ENCODE measurements at places on chromosomes 7 and 10.
A peak's percentile ranks its signal among the peaks of the same experiment; 100 is the strongest.

GRCh38 chr7:47795631-47796030 lies 152.6 kb downstream of the PKD1L1 start:
- no peak for DNase-seq

- DNase-seq: no peak
These were observed 35.5 kb upstream of the NCAPG2 start for GRCh38 chr7:158740013-158740656.

DNA sequence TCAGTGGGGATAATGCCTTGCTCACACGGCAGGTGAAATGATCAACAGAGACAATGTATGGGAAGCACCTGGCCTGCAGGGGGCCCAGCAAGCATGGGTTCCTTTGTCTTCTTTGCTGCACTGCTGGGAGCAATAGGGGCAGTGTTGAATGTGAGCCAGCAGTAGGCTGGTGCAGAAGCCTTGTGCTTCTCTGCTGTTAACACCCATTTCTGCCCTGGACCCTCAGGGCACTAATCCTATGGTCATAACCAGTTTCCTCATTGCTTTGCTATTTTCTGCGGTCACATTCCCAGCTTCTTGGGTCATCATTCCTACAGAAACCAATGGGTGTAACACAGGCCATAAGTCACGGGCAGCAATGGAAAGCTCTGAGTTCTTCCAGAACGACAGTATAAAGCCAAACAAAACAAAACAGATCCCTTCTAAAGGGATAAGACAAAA lies 10.9 kb upstream of the LGI1 start:
- DNase-seq: peak; percentile 74

- peak; percentile 8 for DNase-seq
These were observed 70.8 kb downstream of the SGMS1 start for GRCh38 chr10:50552771-50553535.

DNA sequence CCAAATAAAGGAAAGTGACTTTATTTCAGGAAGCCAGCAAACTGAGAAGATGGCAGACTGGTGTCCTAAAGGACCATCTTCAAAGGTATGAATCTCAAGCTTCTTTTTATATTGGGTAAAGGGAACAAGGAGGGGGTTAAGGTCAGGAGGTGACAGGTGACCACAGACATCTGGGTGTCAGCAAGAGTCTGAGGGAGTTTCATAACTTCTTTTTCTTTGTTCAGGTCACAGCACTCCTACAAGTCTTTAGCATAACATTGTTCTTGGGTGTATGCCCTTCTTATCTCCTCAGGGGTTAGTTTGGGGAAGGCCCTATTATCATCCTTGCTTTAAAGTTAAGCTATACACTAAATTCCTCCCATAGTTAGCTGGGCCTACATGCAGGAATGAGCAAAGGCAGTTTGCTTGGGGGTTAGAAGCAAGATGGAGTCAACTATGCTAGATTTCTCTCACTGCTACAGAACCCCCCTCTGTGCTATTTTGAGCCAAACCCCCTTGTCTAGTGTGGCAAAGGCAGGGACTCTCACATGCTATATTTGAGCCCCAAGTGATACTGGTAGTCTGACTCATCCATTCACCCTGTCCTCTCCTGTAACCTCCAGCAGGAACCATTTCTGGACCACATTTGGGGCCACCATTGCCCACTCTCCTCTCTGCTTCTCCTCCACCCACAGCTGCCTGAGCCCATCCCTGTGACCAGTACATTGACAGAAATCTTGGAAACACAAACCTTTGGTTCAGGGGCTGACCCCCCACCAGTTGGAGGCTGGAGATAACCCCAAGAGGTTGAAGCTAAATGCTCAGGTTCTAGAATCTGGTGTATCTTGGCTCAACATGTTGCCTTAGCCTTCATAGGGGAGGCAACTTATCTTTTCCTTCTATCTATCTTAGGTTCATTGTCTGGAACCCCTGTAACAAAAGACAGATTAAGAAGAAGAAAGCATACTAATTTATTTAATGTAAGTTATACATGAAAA lies 55.5 kb upstream of the LRGUK start:
- no peak for DNase-seq

DNA sequence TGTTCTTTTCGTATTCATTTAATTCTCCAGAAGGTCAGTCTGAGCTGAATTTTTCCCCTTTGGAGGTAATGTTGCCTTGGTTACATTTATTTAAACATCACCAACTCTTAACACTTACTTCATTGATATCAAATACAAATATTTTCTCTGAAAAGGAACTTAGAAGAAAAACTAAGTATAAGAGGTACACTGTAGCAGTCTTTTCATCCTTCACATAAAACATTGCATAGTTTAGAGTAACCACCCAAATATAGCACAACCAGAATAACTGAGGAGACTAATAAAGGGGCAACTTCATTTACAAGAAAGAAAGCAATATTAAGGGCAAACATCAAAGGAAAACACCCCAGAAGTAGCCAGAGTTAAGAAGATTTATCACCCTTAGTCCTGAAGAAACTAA lies 1115.0 kb upstream of the POT1 start:
- DNase-seq: no peak

DNA sequence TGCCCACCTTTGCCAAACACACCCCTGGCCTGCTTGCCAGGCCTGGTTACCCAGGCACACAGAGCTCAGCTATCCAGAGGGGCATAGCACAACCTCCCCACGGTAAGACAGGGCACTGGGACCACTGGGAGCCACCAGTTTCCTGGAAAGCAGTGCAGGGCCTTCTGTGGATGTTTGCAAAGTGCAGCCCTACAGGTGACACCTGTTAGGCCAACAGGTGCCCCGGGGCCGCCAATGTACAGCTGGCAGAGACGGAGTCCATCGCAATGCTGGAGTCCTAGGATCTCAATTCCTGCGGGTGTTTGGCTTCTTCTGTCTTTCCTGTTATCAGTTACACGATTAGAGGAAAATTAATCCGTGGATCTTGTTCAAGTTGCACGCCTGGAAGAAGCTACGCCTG lies 94.9 kb downstream of the NPTX2 start:
- no peak for DNase-seq

DNA sequence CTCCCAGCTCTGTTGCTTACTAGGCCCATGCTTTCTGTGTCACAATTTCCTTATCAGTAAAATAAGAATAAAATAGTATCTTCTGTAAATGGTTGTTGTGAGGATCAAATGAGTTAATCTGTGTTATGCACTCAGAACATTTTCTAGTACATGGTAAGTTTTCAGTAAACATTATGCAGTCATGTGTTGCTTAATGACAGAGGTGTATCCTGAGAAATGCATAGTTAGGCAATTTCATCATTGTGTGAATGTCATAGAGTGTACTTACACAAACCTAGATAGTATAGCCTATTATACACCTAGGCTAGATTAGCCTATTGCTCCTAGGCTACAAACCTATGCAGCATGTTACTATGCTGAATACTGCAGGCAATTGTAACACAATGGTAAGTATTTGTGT lies 4.4 kb downstream of the PTTG1IP2 start:
- DNase-seq: no peak

DNA sequence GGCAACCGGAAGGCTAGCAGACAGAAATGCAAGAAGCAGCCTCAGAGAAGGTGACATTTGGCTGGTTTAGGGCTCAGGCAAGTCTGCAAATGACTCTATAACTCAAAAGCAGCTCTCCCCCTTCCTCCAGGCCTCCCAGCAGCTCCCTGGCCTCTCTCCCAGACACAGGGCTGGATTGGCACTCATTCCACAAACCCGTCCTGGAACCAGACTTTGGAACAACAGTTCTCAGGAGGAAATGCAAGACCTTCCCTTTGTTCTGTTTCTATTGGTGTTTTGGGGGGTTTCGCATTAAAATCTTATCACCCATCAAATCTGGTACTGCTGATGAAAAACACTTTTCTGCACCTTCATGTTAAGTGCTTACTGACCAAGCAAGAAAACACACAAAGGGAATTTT lies 40.3 kb upstream of the EFCAB10 start:
- DNase-seq: no peak

DNA sequence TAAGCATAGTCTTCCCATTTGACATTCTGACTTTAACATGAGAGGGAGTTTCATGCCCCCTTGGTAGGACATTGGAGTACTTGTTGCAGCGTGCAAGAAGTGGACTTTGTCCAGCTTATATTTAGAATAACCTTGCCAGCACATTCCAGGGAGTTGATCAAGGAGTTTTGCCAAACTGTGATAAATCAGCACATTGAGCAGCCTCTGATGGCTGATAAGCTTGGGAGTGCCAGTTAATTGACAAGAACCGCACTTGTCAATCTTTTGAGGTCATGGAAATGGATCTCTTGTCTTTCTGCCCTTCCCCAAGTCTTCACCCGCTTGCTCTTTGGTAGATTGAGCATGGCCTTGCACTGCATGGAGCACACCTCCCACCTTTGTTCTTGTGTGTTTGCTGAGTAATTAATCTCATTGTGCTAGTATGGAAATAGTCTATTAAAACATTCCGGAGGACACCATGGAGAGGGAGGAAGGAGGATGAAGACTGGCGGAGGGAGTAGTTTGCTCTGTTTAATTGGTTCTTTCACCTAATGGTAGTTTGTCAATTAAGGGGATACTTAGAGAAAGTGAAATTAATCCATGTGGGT lies 668.5 kb upstream of the GALNT17 start:
- DNase-seq: peak; percentile 72

GRCh38 chr7:91653286-91653685 lies 227.2 kb downstream of the MTERF1 start:
- DNase-seq: no peak

DNA sequence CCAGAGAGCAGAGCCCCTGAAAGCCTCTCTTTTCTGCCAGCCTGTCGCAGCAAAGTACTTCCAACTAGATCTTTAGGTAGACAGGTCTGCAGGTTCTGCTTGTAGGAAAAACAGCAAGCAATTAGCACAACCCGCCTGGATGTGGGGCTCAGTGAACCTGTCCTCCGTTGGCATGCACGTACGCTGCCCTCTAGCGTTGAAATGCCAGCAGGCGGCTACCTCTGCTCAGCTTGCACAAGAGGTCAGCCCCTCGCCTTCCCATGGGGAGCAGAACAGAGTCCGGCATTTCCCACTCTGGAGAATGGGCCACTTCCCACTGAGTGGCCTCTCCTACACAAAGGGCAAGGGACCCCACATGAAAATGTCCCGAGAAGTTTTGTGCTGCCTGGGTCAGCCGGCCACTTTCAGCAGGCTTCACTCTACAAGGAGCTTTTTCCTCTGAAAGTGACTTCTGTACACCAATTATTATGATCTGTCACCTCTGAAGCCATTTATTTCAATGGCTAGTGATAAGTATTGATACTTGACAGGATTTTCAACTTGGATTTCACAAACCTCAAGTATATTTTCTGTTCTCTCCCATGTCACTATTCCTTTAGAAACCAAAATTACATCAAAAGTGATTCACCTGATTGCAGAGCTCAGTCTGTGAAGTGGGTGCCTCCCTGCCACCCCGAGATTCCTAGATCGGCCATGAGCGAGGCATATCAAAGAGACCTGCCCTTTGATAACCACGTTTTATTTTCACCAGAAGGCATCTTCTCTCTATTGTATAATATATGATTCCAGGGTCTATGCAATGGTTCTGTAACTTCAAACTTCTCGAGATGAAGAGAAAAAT lies 56.7 kb downstream of the JCAD start:
- peak; percentile 67 for DNase-seq

GRCh38 chr10:106636766-106637491 lies 527.6 kb downstream of the SORCS1 start:
- no peak for DNase-seq

- DNase-seq: no peak
These were observed 30.7 kb downstream of the DNAJB9 start for GRCh38 chr7:108600399-108600798.

GRCh38 chr7:38862666-38863065 lies 46.3 kb downstream of the VPS41 start:
- DNase-seq: peak; percentile 67

GRCh38 chr10:3538656-3539531 lies 246.1 kb downstream of the KLF6 start:
- DNase-seq: peak; percentile 70

DNA sequence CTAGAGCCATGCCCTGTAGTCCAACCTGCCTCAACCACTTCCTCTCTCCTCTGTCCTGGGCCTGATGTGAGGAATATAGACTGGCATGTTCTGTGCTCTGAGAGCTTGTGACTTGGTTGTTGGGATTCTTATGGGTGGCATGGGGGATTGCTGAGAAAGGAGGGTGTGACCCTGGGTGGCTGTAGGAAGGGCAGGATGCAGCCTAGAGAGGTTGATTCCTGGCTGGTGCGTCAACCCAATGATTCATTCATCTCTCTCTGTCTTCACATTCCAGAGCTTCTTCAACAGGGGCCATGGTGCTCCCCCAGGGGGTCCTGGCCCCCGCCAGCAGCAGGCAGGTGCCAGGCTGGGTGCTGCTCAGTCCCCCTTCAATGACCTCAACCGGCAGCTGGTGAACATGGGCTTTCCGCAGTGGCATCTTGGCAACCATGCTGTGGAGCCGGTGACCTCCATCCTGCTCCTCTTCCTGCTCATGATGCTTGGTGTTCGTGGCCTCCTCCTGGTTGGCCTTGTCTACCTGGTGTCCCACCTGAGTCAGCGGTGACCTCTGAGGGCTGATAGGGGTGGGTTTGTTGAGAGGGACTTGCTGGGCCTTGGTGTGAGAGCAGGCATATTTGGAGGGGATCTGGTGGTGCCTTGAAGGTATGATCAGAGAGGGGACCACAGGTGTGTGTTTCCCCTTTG lies 2.6 kb downstream of the FAM241B start:
- no peak for DNase-seq

GRCh38 chr7:111004310-111004901 lies 86.5 kb upstream of the LRRN3 start:
- DNase-seq: no peak

DNA sequence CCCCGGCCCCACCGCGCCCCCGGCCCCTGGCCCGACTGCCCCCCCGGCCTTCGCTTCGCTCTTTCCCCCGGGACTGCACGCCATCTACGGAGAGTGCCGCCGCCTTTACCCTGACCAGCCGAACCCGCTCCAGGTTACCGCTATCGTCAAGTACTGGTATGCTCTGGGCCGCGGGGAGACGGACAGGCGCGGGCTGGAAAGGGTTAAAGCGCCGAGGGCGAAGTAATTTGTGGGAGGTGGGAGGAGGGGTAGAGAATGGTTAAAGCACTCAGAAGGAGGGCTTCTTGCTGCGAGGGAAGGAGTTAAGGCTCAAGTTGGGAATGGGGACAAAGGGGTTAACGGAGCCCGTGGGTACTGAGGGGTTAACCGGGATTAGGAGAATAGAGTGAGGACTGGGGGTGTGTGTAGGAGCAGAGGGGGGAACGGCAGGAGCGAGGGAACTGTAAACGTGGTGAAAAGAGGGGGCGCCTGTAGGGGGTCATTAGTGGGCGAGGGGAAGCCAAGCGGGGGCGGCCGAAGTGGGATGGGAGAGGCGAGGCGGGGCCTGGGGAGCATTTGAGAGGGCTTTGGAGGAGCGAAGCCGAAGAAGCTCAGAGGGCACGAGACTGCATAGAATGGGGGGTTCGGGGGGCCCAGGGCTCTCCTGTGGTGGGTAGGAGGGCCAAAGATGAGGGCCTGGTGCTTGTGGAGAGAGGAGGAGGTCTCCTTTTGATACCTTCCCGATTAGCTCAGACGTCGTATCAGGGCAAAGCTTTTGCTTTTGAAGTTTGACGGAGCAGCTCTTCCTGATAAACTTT lies 605 bp downstream of the SUFU start:
- peak; percentile 52 for DNase-seq

GRCh38 chr10:86065711-86066251 lies 300.8 kb downstream of the GRID1 start:
- no peak for DNase-seq

GRCh38 chr10:118742782-118743181 lies 12.0 kb downstream of the CACUL1 start:
- DNase-seq: no peak

Measured in NCI-H69 (cell line).